ENCODE measurements at places on chromosomes 1 and 21.

DNA sequence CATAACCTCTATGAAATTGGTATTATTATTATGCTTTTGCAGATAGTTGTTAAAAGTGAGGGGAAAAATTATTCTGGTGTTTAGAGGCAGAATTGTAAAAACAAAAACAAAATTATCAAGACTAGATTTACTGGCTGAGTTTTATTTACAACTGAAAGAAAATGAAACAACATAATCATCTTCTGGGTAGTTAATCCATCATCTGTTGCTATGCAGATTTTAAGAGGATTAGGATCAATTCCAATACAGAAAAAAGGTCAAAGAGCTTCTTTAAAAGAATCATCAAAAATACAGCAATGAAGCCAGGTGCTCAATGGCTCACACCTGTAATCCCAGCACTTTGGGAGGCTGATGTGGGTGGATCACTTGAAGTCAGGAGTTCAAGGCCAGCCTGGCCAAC, 8.3 kb downstream of the GOLT1A start:
- DNase-seq, result no peak

GRCh38 chr1:89271341-89272015, 1.2 kb downstream of the GBP5 start:
- DNase-seq, result peak; percentile 3

DNA sequence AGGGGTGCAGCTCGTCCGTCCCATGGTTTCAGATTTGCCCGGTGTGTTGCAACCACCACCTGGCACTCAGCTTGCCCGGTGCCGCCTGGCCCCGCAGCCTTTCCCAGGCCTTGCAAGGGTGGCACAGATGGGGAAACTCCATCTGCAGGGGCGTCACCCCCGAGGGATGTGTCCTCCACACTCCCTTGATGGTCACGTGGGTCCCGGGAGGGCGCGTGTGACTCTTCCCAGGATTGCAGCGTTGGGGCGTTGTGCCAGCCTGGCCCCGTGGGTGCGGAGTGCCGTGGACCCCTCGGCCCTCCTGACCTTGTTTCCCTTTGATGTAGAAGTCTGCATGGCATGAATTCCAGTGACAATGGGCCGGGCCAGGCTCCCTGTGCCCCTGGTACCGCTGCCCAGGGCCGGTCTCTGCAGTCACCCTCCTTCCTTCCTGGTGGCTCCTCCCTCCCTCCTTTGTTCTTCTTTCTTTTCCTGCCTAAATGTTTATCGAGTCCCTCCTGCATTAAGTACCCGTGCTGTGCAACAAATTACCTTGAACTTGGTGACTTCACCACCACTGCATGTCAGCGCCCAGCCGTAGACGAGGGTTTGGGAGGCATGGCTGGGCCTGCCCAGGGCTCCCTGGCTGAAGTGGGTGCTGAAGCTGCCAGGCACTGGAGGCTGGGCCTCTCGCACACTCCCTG, 22.9 kb downstream of the RRP1 start:
- no peak for DNase-seq

GRCh38 chr1:53462769-53463501, 3.7 kb downstream of the DMRTB1 start:
- DNase-seq, result no peak

- no peak for DNase-seq
These were observed 27.7 kb downstream of the RRAGC start for GRCh38 chr1:38831731-38832369.

DNA sequence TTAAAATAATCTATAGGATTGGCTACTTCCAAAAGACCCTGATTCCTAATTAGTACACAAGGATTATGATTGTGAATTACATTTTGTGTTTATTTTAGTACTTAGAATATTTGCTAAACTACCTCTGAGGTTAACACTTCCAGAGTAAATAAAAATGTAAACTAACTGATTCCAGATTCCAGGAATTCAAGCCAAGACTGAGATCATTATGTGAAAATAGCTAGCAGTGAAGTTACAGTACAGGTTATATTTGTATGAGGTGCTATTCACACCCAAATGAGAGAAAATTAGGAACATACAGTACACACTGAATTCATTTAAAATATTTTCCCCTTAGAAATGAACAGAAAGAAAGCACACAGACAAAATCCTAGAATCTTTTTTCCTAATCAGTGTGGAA, 28.8 kb downstream of the TTLL7 start:
- DNase-seq, result no peak

DNA sequence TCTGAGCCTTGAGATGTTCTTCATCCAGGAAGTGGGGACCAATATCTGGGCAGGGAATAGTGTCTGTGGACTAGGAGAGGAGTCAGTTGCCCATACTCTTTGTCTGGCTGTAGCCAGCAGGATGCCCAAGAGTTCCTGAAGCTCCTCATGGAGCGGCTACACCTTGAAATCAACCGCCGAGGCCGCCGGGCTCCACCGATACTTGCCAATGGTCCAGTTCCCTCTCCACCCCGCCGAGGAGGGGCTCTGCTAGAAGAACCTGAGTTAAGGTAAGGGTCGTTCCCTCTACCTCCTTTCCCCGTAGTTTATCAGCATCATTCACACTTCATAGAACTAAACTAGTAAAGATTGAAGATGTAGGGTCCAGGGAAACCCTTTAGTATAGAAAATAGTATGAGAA, 3.4 kb upstream of the PPOX start:
- DNase-seq, result no peak

DNA sequence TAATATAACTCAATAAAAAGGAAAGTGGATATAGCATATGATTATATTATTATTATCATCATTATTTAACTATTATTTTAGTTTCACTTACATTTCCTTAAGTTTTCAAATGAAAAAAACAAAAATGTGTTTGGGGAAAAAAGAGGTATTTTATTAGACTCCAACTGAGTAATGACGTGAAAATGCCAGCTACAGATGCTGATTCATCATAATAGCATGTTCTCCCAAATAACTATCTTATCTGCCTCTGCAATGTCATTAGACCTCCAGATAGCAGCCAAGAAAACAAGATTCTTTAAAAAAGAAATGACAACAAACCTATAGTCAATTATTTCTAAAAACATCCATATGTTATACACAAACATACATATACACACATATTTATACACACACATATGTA, 1071.9 kb upstream of the TMPRSS15 start:
- DNase-seq, result no peak

GRCh38 chr1:9349331-9349851, 56.7 kb downstream of the SPSB1 start:
- peak; percentile 49 for DNase-seq

GRCh38 chr1:206814716-206815341, 42.5 kb upstream of the IL10 start:
- peak; percentile 79 for DNase-seq

- DNase-seq, result no peak
These were observed 33.0 kb downstream of the PIK3C2B start for GRCh38 chr1:204461331-204462228.

DNA sequence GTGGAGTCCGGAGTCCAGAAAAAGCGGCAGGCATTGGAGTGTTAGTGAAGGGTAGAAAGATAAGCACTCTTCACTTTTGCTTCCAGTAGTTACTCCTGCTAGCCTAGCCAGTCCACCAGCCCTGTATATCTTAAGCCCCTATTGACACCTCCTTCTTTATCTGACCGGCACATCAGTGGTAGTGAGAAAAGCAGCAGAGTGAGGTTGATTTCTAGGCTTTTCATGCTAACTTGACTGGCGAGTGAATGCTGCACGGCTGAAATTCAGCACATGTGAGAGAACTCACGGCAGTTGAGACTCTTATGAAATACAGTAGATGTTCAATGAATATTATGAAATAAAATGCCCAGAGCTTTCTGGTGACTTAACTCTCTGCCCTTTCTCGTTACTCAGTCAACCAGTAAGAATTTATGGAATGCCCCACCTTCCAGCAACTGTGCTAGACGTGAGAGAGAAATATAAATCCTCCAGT, 128.2 kb downstream of the CACHD1 start:
- DNase-seq, result peak; percentile 73

Measured in IMR-90 (cell line).